NCI-H82 (cell line): ENCODE measurements at places on chromosomes 4 and X.

GRCh38 chrX:56468441-56468840 lies 95.0 kb upstream of the UBQLN2 start:
- DNase-seq: no peak

- peak; percentile 1 for DNase-seq
These were observed 60.4 kb downstream of the NRK start for GRCh38 chrX:105882581-105883275.

- DNase-seq: peak; percentile 77
These were observed 18.0 kb downstream of the RPS3A start for GRCh38 chr4:151117371-151117962.

DNA sequence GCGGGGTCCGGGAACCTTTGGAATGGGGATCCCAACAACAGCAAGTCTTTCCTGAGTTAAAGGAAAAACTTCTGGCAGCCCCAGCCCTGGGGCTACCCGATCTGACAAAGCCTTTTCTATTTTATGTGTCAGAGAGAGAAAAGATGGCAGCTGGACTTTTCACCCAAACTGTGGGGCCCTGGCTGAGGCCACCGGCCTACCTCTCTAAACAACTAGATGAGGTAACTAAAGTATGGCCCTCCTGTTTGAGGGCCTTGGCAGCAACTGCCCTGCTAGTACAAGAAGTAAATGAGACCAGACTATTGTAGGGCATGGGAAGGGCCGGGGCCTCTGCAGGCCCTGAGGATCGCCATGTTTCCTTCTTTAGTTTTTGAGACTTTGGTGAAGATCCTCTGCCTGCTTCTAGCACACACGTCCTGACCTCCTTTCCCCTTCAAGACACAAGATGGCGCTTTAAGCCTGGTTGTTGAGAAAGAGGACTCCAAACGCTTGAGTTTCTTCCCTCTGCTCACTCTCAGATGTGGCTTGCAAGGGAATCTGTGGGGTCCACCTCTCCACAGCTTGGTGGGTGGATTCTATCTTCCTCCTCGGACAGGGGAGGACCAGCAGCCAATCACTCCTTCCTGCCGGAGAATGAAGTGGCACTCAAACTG lies 18.5 kb upstream of the DRD5 start:
- peak; percentile 81 for DNase-seq

GRCh38 chr4:41857226-41857641 lies 78.0 kb upstream of the TMEM33 start:
- peak; percentile 86 for DNase-seq

DNA sequence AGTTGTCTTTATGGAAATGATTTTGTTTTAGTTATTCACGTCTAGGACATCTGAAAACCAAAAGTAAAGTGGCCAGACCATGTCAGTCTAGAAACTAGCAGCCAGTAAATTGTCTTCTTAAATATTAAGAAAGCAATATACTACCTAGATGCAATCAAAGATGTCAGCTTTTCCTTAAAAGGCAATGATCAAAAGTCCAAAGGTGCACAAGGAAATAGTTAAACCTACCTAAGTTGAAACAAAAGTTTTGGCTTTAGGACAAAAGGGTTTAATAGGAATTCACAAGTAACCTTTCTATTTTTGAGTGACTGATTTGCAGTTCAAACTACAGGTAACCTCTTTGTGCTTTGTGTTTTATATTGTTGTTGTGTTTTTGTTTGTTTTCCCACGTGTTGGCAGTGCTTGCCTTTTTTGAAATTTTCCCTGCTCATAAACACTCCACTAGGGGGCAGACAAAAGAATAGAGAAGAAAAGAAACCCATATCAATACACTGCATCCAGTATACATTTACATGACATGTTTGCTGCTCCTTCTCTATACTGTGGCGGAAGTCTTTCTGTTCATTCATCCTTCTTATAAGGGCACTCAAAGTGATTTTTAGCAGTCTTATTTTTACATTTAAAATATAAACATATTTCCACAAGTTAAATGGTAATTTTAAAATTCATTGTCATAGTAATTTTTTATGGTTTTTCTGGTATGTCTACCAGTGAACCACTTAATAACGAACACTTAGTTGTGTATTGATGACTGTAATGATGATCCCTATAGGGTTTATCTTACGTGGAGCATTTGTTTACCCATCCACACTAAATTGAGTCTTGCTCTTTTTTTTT lies 62.7 kb downstream of the GAB1 start:
- DNase-seq: peak; percentile 67

DNA sequence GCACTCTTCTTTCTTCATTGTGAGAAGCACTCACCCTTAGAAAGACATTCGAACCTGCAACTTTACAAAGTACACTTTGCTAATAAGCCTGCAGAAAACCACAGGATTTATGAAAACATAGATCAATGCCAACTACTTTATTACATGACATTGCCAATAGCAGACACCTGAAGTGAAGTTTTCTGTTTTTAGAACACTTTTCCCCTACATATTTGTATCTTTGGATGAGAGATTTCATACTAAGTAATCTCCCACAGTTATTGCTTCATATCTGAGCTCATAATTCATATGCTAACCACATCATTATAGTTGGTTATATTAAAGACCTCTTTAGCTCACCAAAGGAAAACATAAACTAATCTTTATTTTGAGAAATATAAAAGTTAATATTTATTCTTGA lies 276.5 kb upstream of the CTSO start:
- no peak for DNase-seq

DNA sequence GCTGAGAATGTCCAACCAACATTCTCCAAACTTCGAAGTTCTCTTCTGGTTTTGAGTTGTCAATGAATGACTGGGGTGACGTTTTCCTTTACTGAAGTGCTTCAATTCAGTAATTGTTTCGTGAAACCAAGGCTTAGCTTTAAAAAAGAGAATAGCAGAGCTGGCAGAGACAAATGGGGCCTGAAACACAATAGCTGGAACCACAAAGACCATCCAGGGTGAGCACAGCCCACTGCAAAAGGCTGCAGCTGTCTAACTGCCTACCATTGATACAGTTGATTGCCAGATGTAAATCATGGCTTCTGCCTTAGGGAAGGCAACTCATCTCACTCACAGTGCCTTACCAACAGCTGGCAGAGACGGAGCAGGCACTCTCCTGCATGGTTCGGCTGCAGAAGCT lies 78.7 kb upstream of the ZNF518B start:
- no peak for DNase-seq
